ENCODE measurements at places on chromosomes 16 and 17.

- no peak for DNase-seq
Measured at GRCh38 chr16:89106533-89107202, 13.0 kb downstream of the ACSF3 start.

GRCh38 chr17:56893503-56893902 lies 20.3 kb downstream of the TRIM25 start:
- DNase-seq, result no peak

- DNase-seq, result peak; percentile 79
Measured at GRCh38 chr17:2399572-2400473, 1.0 kb downstream of the MNT start.

GRCh38 chr17:38563362-38564253 lies 42.1 kb downstream of the SRCIN1 start:
- DNase-seq, result no peak

- DNase-seq, result no peak
Measured at GRCh38 chr16:2856686-2857450, 1.1 kb downstream of the PRSS22 start.

DNA sequence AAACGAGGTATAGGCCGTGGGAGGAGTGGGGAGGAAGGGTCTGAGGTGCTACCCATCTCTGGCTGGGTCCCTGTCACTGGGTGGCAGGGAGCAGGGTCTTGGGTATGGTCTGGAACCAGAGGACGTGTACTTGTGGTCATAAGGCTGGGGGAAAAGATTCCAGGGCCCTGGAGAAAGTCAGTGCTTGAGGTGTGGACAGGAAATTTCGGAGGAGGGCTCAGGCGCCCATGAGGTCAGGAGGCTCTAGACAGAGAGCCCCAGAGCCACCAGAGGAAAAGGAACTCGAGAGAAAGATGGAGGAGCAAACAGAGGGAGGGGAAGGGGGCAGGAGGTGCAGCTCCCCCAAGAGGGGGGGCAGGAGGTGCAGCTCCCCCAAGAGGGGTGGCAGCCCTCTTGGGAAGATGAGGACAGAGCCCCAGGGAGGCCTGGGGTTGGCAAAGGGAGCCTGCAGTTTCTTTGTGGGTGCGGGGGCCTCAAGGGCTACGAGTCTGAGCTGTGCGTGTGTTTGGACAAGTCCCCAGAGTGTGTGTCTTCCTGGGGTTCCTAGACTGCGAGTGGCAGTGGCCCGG lies 683 bp upstream of the SLC7A6 start:
- no peak for DNase-seq

GRCh38 chr16:75188832-75189477 lies 18.0 kb downstream of the CTRB2 start:
- no peak for DNase-seq

GRCh38 chr16:63373744-63374143 lies 1337.5 kb upstream of the CDH8 start:
- DNase-seq, result no peak

Measured in stimulated activated CD8-positive, alpha-beta memory T cell treated with anti-CD3 and anti-CD28 coated beads, Interleukin-2, amount 100 ng/mL, for 1 hour (primary cell).